ENCODE measurements at places on chromosomes 16 and 17. TPM values are rescaled to one million over a fixed set of nuclear protein-coding genes. Genes with fewer than 3 reads are reported as not detected.
A peak's percentile ranks its signal among the peaks of the same experiment; 100 is the strongest.

ZNF174 gene
- total RNA-seq: 5.4 TPM

RPL19 gene
- 3,035 TPM for total RNA-seq

CCDC182 gene
- not detected for total RNA-seq

SHBG gene
- total RNA-seq: not detected

GRCh38 chr16:27515874-27516353, 33.8 kb downstream of the GTF3C1 start:
- no peaks in the 10 kb centered on the region for H3K27me3 ChIP-seq
- H3K36me3 ChIP-seq: peaks cover 10% of the 10 kb centered on the region
- no peak overlapping the region for H3K4me3 ChIP-seq
- peaks cover 12% of the 10 kb centered on the region for H3K4me1 ChIP-seq
- peak overlapping the region; percentile 39 for H3K27ac ChIP-seq

DNA sequence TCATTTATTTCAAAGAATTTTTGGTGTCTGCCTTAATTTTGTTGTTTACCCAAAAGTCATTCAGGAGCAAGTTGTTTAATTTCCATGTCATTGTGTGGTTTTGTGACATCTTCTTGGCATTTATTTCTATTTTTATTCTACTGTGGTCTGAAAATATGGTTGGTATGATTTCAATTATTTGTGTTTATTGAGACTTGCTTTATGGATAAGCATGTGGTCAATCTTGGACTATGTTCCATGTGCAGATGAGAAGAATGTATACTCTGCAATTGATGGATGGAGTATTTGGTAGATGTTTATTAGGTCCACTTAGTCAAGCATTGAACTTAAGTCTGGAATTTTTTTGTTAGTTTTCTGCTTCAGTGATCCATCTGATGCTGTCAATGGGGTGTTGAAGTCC, 383.0 kb downstream of the PMP22 start:
- no peaks in the 10 kb centered on the region for H3K4me1 ChIP-seq
- no peak overlapping the region for H3K4me3 ChIP-seq
- DNase-seq: no peak
- H3K36me3 ChIP-seq: peaks cover 2% of the 10 kb centered on the region
- H3K27me3 ChIP-seq: no peaks in the 10 kb centered on the region

- H3K36me3 ChIP-seq: no peaks in the 10 kb centered on the region
- no peak overlapping the region for H3K27ac ChIP-seq
- no peak overlapping the region for H3K4me3 ChIP-seq
Observed at GRCh38 chr16:70691223-70692129, 5.6 kb upstream of the MTSS2 start.

GRCh38 chr16:81657781-81658180, 121.3 kb upstream of the PLCG2 start:
- peak overlapping the region; percentile 45 for H3K27ac ChIP-seq
- H3K36me3 ChIP-seq: peaks cover 12% of the 10 kb centered on the region
- no peak overlapping the region for H3K4me3 ChIP-seq
- DNase-seq: no peak
- peaks cover 16% of the 10 kb centered on the region for H3K4me1 ChIP-seq

- no peak overlapping the region for H3K27ac ChIP-seq
- peaks cover 53% of the 10 kb centered on the region for H3K27me3 ChIP-seq
- DNase-seq: no peak
Observed at GRCh38 chr16:66269617-66270332, 96.7 kb upstream of the CDH5 start.

GRCh38 chr17:3506054-3506453, 30.3 kb downstream of the ASPA start:
- no peaks in the 10 kb centered on the region for H3K4me1 ChIP-seq
- peaks cover 9% of the 10 kb centered on the region for H3K27me3 ChIP-seq
- H3K27ac ChIP-seq: no peak overlapping the region
- DNase-seq: no peak
- H3K4me3 ChIP-seq: no peak overlapping the region
- peaks cover 2% of the 10 kb centered on the region for H3K36me3 ChIP-seq

DNA sequence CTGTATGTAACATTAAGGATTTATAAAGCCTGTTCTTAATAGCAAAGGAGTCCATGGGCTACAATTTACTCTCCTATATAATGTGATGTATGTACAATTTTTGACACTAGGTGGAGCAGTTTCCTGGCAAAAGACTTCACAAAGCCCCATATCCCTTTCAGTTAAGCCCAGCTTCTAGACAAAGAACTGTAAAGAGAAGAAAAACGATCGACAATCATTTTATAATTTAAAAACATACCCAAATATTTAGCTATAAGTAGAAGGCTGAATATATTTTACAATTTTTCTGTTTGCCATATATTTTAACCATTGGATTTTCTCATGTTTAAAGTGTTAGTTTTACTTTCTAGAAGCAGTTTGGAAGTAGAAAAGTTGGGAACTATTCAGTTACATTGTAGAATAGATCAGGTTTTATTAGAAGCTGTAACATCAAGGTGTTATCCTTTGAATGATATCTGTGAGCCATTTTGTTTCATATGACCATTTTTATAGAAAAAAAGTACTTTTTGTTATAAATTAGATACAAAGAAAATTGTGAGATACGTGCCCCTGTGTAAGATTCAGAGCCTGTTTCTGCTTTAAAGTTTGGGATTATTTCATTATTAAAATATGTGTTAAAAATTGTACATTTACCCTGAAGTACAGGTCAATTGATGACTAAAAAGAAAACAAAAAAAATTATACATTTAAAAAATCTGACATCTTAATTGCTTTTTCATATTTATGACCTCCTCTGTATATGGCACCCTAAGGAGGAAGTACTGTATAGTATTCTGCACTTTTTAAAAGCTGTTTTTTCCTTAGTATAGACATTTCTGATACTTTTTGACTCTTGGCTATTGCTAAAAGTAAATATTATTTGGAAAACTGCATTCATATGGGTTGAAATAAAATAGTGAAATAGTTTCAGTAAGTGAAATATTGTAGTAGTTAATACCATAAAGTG, 46.3 kb downstream of the VMP1 start:
- peak; percentile 13 for DNase-seq
- H3K27ac ChIP-seq: peak overlapping the region; percentile 87
- H3K27me3 ChIP-seq: no peaks in the 10 kb centered on the region
- peaks cover 20% of the 10 kb centered on the region for H3K4me1 ChIP-seq
- no peaks in the 10 kb centered on the region for H3K36me3 ChIP-seq

DNA sequence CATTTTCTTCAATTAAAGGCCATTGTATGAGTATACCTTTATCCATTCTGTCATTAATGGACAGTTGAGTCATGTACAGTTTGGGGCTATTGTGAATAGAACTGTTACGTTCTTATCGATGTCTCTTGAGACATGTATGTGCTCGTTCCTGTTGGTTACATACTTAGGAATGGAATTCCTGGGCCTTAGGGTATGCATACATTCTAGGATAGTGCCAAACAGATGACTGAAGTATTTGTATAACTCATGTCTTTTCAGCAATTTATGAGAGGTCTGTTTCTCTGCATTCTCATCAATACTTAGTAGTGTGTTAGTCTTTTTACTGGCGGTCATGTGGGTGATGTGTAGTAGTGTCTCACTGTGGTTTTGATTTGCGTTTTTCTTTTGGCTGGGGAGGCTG, 81.2 kb downstream of the USP22 start:
- H3K4me1 ChIP-seq: no peaks in the 10 kb centered on the region
- H3K4me3 ChIP-seq: no peak overlapping the region
- DNase-seq: no peak

GRCh38 chr17:44877121-44877520, 22.1 kb downstream of the EFTUD2 start:
- H3K36me3 ChIP-seq: peaks cover 8% of the 10 kb centered on the region
- peaks cover 3% of the 10 kb centered on the region for H3K4me1 ChIP-seq
- no peak overlapping the region for H3K4me3 ChIP-seq
- no peaks in the 10 kb centered on the region for H3K27me3 ChIP-seq
- DNase-seq: no peak

- H3K27ac ChIP-seq: no peak overlapping the region
- peaks cover 6% of the 10 kb centered on the region for H3K4me1 ChIP-seq
- no peak for DNase-seq
- H3K36me3 ChIP-seq: no peaks in the 10 kb centered on the region
- peaks cover 40% of the 10 kb centered on the region for H3K27me3 ChIP-seq
- H3K4me3 ChIP-seq: no peak overlapping the region
Observed at GRCh38 chr17:73650617-73651200, 6.5 kb upstream of the SDK2 start.

DNA sequence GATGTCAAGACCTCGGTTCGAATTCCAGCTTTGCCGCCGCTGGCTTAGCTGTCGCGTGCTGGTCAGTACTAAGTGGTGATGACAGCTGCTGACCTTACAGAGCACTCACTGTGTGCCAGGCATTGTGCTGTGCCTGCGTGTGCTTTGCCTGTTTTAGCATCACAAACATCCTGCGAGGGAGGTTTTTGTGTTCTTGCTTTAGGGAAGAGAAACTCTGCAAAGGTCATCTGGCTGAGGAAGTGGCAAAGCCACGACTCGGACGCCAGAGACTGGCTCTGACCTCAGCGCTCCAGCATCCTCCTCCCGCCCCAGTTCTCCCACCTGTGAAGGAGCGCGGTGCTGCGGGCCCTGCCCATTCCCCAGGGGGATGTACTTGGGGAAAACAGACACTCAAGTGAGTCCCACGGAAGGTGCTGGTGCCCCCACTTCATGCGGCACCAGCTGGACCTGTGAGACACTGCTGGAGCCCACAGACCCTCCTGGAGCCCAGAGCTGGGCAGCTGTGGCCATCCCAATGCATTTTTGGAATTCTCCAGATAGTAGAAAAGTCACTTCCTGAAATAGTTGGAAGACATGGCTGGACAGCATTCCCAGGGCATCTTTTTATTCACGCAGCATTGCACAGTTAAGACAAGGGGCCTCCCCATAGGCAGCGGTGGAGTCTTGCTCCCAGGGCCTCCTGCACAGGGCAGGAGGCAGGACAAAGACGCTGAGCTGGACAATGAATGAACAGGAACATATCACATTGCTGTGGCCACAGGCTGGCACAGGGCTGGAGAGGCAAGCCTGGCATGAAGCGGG, 20.0 kb upstream of the HERPUD1 start:
- H3K27me3 ChIP-seq: peaks cover 12% of the 10 kb centered on the region
- no peak for DNase-seq
- peak overlapping the region; percentile 74 for H3K27ac ChIP-seq
- H3K4me1 ChIP-seq: peaks cover 9% of the 10 kb centered on the region
- no peaks in the 10 kb centered on the region for H3K36me3 ChIP-seq

GRCh38 chr17:14873996-14874395, 391.1 kb downstream of the PMP22 start:
- no peaks in the 10 kb centered on the region for H3K4me1 ChIP-seq
- no peak overlapping the region for H3K4me3 ChIP-seq
- H3K36me3 ChIP-seq: no peaks in the 10 kb centered on the region
- H3K27ac ChIP-seq: no peak overlapping the region
- peaks cover 24% of the 10 kb centered on the region for H3K27me3 ChIP-seq
- DNase-seq: no peak

GRCh38 chr17:6913608-6914443, 82.0 kb upstream of the ALOX12 start:
- peaks cover 24% of the 10 kb centered on the region for H3K4me1 ChIP-seq
- H3K27ac ChIP-seq: peak overlapping the region; percentile 57
- peak; percentile 68 for DNase-seq
- no peaks in the 10 kb centered on the region for H3K36me3 ChIP-seq

GRCh38 chr17:21210411-21211076, 3.4 kb downstream of the TMEM11 start:
- no peak for DNase-seq
- H3K4me3 ChIP-seq: peak overlapping the region; percentile 25
- peaks cover 2% of the 10 kb centered on the region for H3K36me3 ChIP-seq
- H3K27ac ChIP-seq: peak overlapping the region; percentile 14

DNA sequence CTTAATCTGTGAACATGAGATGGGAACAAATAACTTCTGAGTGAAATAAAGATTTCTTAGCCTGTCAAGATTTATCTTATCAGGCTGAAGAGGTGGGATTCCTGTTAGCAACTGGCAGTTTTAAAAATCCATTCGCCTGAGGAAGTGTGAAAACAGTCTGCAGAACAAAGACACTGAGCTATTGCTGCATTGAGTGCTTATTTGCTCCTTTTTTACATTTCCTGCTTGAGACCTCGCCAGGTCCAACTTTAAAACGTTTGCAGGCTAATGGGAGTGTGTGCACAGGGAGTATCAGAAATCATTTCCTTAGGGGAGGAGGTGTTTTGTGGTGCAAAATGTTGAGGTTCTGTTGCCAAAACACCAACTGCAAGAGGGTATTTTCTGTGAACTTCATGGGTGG, 957.8 kb upstream of the RBFOX1 start:
- H3K36me3 ChIP-seq: no peaks in the 10 kb centered on the region
- DNase-seq: no peak
- H3K4me3 ChIP-seq: no peak overlapping the region
- no peak overlapping the region for H3K27ac ChIP-seq

- H3K4me3 ChIP-seq: no peak overlapping the region
- DNase-seq: no peak
- H3K27me3 ChIP-seq: no peaks in the 10 kb centered on the region
- H3K27ac ChIP-seq: peak overlapping the region; percentile 66
- peaks cover 3% of the 10 kb centered on the region for H3K36me3 ChIP-seq
- peaks cover 3% of the 10 kb centered on the region for H3K4me1 ChIP-seq
Observed at GRCh38 chr16:70758786-70759185, 42.2 kb downstream of the VAC14 start.

DNA sequence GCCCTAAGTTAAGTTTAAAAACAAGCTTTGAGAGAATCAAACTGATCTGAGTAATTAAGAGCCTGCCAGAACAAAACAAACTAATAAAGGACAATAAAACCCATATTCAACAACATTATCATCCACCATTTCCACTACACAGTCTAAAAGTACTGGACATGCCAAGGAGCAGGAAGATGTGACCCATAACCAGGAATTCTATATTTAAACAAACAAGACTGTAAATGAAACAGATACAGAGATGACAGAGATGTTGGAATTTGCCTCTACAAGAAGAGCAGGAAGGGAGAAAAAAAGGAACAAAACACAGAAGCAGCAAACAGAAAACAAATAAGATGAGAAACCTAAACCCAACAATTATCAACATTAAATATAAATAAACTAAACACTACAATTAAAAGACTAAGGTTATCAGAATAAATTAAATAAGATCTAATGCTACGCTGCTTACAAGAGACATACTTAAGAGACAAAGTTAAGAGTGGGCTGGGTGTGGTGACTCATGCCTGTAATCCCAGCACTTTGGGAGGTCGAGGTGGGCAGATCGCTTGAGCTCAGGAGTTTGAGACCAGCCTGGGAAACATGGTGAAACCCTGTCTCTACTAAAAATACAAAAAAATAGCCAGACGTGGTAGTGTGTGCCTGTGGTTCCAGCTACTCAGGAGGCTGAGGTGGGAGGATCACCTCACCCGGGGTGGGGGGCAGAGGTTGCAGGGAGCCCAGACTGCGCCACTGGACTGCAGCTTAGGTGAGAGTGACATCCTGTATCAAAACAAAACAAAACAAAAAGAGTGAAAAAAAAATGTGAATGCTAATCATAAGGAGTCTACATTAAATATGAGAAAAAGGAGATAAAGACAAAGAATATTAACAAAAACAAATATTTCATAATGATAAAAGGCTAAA, 50.6 kb downstream of the CREBBP start:
- peak overlapping the region; percentile 43 for H3K27ac ChIP-seq
- H3K27me3 ChIP-seq: no peaks in the 10 kb centered on the region
- peaks cover 6% of the 10 kb centered on the region for H3K36me3 ChIP-seq
- H3K4me1 ChIP-seq: peaks cover 44% of the 10 kb centered on the region
- DNase-seq: no peak
